ENCODE measurements at places on chromosomes 2 and 18. TPM values are rescaled to one million over a fixed set of nuclear protein-coding genes. Genes with fewer than 3 reads are reported as not detected.

Gene PUM2
- 136 TPM for total RNA-seq

Gene LOXL3
- total RNA-seq = 0.78 TPM

Gene TNP1
- total RNA-seq = not detected

Gene DSG4
- total RNA-seq = not detected

Gene VWA3B
- total RNA-seq = not detected

Gene TMEM247
- not detected for total RNA-seq

Gene MATN3
- not detected for total RNA-seq

Gene LYG2
- not detected for total RNA-seq

Gene GMCL1
- 30.4 TPM for total RNA-seq

Gene CD302
- 0.34 TPM for total RNA-seq

Gene LRRC30
- not detected for total RNA-seq

Gene IL36A
- total RNA-seq = 0.32 TPM

Gene VSNL1
- not detected for total RNA-seq

Gene ST8SIA5
- 0.32 TPM for total RNA-seq

Gene ARHGAP28
- total RNA-seq = not detected

Gene COL6A3
- total RNA-seq = 1.4 TPM

Gene SIX2
- total RNA-seq = not detected
